ENCODE measurements at places on chromosomes 16 and 17.

- DNase-seq: no peak
Measured at GRCh38 chr16:55832773-55833691, at the start of gene CES1. Gene CES1, minus strand, starts transcription at chr16:55833096. Its CDS starts 41 bp downstream, at chr16:55833055.

GRCh38 chr16:88963583-88963982 lies 13.4 kb downstream of the CBFA2T3 start:
- no peak for DNase-seq

DNA sequence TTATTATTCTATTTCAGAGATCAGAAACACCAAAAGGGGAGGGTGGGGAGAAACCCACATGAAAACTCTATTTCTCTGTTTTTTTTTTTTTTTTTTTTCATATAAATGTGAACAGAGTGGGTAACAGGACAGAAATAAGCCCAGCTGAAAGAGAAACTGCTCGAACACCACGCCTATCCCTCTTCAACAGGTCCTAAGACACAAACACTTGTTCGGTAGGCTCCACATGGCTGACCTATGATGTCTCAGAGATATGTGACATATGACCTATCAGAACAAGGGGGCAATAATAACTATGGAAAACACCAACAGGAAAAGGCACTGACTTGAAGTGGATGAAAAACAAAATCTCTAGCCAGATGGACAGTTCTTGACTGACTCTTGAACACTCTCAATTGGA lies 44.8 kb downstream of the PARN start:
- DNase-seq: no peak

DNA sequence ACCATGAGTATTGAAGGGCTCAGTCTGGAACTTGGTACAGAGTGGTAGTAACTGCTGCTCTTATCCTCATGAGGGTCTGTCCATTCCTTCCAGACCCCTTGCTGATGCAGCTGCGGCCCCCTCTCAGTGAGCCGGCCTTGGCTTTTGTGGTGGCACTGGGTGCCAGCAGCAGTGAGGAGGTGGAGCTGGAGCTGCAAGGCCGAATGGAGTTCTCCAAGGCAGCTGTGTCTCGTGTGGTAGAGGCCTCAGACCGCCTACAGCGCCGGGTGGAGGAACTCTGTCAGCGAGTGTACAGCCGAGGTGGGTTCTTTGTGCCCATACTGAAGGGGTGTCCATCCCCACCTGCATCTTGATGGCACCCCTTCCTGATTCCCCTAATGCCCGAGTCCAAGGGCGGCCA lies 2.0 kb downstream of the RNF40 start:
- no peak for DNase-seq

- DNase-seq: no peak
Measured at GRCh38 chr17:30361766-30362279, 16.9 kb upstream of the CPD start.

- DNase-seq: peak; percentile 92
Measured at GRCh38 chr16:53098526-53099317, 43.9 kb downstream of the CHD9 start.

GRCh38 chr17:2101448-2102257 lies 46.8 kb downstream of the HIC1 start:
- no peak for DNase-seq

GRCh38 chr17:1022278-1023024 lies 25.5 kb downstream of the TIMM22 start:
- no peak for DNase-seq

DNA sequence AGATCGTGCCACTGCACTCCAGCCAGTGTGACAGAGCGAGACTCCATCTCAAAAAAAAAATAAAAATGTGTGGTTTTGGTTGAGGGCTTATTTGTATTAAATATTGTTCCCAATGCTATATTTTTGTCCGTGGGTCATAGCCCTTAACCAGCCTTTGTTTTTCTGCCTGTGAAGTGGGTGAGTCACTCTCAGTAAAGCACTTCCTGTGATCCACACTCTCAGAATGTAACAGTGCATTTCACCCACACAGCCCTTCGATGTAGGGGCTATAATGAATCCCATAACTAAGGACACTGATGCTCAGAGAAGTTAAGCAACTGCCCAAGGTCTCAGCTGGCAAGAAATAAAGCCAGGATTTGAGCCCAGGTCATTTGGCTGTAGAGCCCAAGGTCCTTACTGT lies 34.7 kb upstream of the POLR3E start:
- peak; percentile 19 for DNase-seq

GRCh38 chr17:51435641-51436091 lies 175.3 kb downstream of the UTP18 start:
- peak; percentile 3 for DNase-seq

DNA sequence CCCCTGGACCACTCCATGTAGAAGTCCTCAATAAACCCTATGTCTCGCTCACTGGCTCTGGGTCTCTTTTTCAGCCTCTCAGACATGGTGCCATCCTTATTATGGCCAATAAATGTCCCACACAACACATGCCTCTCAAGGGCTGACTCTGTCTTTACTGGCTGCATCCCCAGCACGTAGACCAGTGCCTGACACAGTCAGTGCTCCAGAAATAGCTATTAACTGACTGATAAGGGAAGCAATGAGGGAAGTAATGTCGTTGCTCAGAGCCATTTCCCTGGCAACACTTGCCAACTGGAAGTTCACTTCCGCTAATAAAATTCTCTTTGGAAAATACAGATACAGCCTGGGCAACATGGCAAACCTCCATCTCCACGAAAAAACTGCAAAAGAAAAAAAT lies 19.1 kb upstream of the APOH start:
- no peak for DNase-seq

DNA sequence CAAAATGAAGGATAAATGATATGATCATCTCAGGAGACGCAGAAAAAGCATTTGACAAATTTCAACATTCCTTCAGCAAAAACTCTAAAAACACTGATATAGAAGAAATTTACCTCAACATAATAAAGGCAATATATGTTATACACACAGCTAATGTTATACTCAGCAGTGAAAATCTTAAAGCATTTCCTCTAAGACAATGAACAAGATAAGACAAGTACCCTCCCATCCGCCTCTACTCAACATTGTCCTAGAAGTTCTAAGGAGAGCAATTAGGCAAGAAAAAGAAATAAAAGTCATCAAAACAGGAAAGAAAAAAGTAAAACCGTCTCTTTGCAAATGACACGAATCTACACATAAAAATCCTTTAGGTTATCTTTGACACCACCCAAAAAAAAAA lies 1432.8 kb downstream of the CDH11 start:
- no peak for DNase-seq

GRCh38 chr17:63598281-63598680 lies 2.4 kb upstream of the TACO1 start:
- DNase-seq: no peak

- DNase-seq: peak; percentile 88
Measured at GRCh38 chr16:81526935-81527334, 82.3 kb downstream of the CMIP start.

- DNase-seq: no peak
Measured at GRCh38 chr17:65320820-65321219, 183.7 kb downstream of the RGS9 start.

GRCh38 chr17:72158895-72159885 lies 38.4 kb downstream of the SOX9 start:
- DNase-seq: peak; percentile 11

- peak; percentile 5 for DNase-seq
Measured at GRCh38 chr16:48217708-48218107, 26.4 kb upstream of the LONP2 start.

- DNase-seq: no peak
Measured at GRCh38 chr16:7861891-7862582, 529.4 kb downstream of the RBFOX1 start.

- peak; percentile 70 for DNase-seq
Measured at GRCh38 chr16:81604960-81605383, 160.4 kb downstream of the CMIP start.

GRCh38 chr17:40194821-40195220 lies 17.6 kb downstream of the RAPGEFL1 start:
- DNase-seq: no peak

DNA sequence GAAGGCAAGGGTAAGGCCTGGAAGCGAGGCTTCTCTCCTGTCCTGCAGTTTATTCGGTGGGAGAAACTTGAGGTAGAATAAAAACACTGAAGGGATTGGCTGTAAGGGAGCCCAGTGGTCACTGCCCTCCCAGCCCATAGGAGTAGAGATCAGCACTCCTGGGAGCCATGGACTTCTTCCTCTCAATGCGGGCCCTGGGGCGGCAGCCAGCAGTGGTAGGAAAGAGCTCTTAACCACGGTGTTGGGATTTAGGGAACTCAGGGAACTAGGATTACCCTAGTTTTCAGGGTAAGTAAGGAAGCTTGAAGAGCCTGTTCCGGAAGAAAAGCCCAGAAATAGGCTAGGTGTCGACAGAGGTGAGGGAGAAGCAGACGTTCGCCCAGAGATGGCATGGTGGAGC lies 23.8 kb upstream of the NAGLU start:
- no peak for DNase-seq

DNA sequence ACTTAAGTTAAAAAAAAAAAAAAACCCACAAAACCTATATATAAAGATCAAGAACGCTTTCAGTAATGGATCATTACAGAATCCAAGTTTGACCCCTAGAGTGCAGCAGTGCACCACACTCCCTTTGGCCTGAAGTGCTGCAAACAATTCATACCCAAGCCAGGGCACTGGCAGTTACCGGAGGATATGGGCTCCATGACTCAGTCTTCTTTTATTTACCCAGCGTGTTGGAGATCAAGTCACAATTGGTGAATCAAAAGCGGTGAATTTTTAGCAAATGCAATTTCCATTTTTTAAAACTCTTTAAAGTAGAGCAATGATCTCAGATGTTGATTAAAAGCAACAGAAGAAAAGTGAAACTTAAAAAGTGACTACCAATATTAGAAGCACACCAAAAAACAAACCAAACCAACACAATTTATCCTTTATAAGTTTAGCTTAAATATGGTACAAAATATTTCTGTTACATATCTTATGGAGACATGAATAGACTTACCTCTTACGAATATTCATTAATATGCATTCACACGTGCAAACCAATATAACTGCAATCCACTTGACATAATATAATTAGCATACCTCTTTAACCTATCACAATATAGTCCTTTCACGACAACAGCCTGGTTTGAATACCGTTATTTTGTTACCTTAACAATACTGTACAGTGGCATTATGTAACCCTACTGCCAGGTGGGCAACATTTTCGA lies 46.3 kb downstream of the ZNF652 start:
- DNase-seq: peak; percentile 87

DNA sequence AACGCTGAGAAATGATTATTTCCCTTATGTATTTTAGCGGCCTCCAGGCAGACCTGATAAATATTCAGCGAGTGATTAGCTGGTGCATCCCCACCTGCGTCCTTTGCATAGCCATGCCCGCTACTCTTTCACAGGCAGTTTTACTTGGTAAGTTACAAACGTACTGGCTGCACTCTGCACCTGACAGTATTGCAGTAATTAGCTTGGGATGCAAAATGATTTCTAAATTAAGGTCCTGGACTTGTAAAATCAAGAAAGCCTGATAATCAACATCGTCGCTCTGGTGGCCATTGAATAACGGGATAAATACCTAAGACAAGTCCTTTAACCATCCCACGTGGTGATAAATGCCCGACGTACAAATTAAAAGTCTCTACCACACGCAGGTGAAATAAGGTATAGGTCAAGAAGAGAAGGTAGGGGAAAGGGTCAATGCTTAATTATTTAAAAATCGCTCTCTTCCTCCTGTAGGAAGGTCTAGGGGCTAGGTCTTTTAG lies 998 bp upstream of the PRKCA start:
- no peak for DNase-seq

DNA sequence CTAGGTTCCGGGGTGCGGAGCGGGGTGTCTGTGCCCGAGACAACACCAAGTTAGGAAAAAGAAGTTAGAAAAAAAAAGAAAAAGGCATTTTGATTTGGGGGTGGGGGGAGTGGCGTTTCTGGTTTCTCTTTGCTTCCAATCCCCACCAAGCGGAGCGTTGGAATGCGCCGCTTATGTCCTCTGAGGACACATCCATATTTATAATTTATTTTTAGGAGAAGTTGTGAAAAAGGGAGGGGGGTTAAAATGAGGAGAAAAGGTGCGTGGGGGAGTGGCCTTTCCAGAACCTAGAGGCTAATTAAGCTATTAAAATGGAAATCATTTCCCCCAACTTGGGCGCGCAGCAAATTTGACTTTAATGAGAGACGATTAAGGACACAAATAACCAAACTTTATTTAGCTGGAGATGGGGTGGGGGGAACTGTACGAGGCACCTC lies 232.1 kb downstream of the MRTFB start:
- no peak for DNase-seq

DNA sequence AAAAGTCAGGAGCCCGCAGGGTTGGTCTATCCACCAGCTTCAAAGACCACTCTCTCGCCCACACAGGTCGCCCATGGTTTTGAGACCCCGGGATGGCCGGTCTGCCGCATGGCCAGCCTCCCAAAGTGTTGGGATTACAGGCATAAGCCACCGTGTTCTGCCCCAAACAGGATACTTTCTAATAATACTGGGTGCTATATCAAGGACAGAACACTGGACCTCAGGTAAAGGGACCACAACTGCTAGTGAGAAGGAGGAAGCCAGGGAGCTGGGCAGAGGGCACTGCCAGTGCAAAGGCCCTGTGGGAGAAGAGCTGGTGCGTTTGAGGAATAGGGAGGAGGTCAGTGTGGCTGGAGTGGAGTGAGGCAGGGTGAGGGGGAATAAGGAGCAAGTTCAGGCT lies 34.1 kb downstream of the IL21R start:
- no peak for DNase-seq

DNA sequence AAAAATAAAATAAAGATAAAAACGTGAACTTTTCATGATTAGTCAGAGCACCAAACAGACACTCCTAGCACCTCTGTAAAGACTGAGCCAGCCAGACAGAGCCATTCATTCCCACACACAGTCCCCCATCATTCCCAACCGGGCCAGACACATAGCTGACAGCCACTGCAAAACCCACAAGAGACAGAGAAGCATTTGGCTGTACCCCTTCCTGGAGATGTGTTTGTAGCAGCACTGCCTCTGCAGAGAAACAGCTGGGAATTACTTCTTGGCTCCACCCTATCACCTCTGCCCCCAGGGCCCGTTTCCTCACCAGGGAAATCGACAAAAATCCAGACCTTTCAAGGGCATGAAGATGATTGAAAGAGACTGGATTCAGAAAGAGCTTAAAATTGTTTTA lies 46.4 kb downstream of the MYH11 start:
- DNase-seq: peak; percentile 58

DNA sequence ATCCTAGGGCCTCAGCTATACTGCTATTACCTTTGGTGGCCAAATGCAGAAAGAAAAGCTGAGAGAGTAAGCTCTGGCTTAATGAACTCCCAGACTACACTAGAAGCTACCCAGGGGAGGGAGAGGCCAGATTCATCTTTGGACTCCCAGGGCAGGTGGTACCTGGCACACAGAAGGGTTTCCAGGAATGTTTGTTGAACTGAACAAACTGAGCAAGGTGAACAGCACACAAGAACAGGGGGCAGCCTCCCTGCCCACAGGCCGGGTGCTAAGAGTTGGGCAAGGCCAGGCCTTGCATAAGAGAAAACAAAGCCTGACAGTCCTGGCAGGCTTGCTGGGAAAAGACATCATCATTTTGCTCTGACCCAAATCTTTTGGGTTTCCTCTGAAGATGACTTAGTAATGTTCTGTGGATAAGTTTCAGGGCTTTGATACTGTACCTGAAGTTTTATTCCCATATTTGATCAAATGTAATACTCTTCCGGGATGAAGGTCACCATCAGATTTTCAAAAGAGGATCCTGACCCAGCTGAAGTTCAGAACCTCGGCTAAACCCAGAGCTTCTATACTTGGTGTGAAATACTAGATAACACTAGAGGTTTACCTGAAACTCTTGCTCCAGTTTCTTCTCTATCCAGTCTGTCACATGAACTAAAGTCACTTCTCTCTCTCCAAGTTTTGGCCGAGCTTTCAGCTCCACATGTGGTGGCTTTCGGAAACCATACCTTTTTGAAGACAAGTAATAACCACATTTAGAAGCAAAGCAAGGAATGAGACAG lies 20.5 kb upstream of the ERN1 start:
- peak; percentile 35 for DNase-seq

Data from AG10803 (cell line).